ENCODE measurements at places on chromosomes 16 and 17.
A peak's percentile ranks its signal among the peaks of the same experiment; 100 is the strongest.

- no peak for DNase-seq
Measured at GRCh38 chr17:20997711-20998570, 44.9 kb downstream of the USP22 start.

GRCh38 chr16:65118871-65119270, 3.0 kb downstream of the CDH11 start:
- no peak for DNase-seq

GRCh38 chr16:424033-424622, 1.3 kb upstream of the RAB11FIP3 start:
- peak; percentile 98 for DNase-seq

GRCh38 chr16:8258523-8258922, 331.8 kb downstream of the TMEM114 start:
- DNase-seq: no peak

DNA sequence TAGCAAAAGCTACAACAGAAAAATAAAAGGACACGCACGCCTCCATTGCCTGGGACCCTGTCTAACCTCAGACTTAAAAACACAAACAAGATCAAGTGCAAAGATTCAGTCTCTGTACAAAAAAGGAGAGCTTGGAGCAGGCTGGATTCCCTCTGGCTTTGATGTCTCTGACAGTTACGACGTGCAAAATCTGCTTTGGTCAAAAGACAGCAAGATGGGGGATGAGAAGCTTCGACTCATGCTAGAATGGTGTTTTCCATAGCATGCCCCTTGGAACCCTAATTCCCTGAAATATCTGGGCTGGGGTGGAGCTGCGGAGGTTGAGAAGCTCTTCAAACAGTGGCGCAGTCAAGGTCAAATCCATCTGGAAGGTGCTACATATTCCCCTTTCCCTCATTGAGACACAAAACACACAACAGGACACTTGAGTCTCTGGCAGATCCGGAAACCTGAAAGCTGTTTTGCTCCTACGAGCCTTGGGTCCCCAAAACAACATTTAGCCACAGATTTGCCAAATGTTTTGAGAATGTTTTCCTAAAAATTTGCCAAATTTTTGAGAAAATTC, 9.1 kb downstream of the MYH11 start:
- no peak for DNase-seq

GRCh38 chr16:68378436-68379415, 67.9 kb downstream of the PRMT7 start:
- DNase-seq: no peak

DNA sequence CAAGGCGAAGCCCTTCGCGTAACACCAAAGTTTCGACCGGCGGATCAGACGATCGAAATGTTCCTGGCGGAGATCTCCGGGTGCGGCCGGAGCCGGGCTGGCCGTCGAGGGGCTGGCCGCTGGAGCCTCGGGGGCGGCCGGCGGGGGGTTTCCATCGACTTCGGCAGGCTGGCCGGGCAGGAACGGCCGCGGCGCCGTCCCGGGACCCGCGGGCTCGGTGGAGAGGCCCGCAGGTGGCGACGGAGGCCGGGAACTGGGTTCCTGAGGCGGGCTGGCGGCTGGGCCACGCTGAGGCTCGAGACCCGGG, 1.1 kb downstream of the EPOP start:
- no peak for DNase-seq

- no peak for DNase-seq
Measured at GRCh38 chr16:58411736-58412614, 19.7 kb downstream of the GINS3 start.

DNA sequence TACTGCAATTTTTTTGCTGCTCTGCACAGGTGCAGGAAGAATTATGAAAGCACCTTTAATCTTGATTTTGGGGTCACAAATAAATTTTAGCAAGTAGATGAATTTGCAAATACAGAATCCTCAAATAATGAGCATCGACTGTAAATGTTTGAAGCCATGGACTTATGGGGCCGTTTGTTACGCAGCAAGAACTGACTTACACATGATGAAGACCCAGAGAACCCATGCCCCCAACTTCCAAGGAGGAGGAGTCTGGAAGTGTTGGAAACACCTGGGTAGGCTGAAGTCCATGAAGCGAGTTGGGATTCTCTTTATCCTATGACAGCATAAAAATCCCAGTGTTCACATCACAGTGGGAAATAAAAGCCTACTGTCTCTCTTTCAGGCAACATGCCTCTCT, 176.6 kb downstream of the RBFOX3 start:
- no peak for DNase-seq

- DNase-seq: no peak
Measured at GRCh38 chr17:39963829-39964228, 1.0 kb downstream of the GSDMA start.

- peak; percentile 25 for DNase-seq
Measured at GRCh38 chr16:67278773-67279295, 498 bp upstream of the PLEKHG4 start.

DNA sequence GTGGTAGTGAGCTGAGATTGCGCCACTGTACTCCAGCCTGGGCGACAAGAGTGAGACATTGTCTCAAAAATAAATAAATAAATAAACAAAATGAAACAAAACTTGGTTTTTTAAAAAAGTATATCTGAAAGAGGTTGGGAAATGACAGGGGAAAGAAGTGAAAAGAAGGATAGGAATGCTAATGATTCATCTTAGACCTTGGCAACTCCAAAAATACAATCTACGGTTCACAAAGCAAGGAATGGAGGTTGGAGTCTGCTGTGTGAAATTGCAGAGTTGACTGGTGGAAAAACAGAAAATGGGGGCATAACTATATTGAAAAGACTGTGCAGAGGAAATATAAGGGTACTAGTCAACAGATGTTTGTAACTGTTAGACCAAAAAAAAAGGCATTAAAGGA, 40.0 kb upstream of the CD300E start:
- no peak for DNase-seq

DNA sequence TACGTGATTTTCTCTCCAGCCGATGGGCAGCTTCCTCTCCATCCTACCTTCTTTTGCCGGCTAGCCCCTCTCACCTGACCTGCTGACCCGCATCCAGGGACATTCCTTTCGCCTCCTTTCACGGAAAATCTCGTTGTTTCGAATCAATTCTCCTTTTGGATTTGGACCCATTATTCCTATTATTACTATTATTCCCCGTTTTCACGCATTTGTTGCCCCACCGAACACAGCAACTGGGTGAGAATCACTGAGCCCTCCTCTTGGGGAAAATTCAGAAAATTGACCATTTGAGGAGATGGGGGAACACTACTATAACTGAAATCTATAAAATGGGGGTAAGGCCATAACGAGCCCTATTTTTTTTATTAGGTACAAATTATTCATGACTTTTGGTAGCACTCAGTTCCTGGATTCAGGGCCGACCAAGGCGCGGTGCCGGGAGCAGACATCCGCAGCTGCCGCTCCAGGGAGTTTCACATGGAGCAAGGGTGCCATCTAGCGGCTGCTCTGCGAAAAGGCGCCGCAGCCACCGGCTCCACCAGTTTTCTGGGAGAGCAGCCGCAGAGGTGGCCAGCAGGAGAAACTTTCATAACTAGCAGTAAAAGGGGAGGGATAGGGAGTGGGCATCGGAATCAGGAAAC, 3.3 kb upstream of the HOXB8 start:
- peak; percentile 78 for DNase-seq

GRCh38 chr16:84739349-84740124, 39.7 kb downstream of the USP10 start:
- DNase-seq: peak; percentile 96

- DNase-seq: peak; percentile 41
Measured at GRCh38 chr17:31595076-31595475, 203.6 kb downstream of the RAB11FIP4 start.

DNA sequence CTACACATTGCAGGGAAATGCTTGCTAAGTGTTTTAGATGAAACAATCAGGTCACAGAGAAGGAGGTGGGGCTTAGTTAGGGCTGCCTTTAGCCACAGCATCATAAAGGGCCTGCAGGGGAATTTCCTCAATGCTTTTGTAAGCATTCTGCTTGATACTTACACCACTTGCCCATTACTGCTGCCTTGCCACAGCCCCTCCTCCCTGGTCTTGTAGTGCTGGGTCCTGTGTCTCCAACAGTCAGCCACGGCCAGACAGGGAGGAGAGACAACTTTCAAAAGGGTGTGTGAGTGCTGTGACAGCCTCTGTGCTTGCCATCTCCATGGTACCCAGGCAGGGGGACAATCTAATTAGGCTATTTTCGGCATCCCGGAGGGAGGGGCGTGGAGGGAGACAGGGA, 111.2 kb downstream of the SHISA9 start:
- no peak for DNase-seq
